ENCODE measurements at places on chromosomes 1 and 21.

DNA sequence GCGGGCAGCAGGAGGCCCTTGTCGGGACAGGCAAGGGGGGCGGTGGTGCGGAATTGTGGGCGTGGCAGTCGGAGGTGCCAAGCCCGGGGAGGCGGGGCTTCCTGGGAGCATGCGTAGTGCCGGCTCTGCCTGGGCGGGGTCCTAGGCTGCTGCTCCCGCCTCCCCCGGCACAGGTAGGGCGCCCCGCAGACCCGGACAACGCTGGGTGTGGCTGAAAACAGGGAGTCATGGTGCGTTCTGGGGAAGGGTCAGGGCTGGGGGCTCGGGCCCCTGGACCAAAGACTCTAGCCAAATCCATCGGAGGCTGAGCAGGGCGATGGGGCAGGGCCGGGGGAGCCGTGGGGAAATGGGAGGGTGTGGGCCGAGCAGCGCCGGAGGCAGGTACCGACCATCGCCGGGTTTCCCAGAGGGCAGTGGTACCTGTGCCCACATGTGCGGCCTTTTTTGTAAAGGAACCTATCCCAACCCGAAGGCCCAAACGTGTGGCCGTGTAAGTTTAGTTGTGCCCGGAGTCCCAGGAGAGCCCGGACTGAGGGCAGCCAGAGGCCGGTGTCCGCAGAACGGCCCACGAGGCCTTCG lies 231.9 kb downstream of the SDCCAG8 start:
- no peak for DNase-seq
- no peaks in the 10 kb centered on the region for H3K27me3 ChIP-seq
- no peak overlapping the region for H3K4me3 ChIP-seq
- peaks cover 5% of the 10 kb centered on the region for H3K4me1 ChIP-seq
- peaks cover 3% of the 10 kb centered on the region for H3K36me3 ChIP-seq

DNA sequence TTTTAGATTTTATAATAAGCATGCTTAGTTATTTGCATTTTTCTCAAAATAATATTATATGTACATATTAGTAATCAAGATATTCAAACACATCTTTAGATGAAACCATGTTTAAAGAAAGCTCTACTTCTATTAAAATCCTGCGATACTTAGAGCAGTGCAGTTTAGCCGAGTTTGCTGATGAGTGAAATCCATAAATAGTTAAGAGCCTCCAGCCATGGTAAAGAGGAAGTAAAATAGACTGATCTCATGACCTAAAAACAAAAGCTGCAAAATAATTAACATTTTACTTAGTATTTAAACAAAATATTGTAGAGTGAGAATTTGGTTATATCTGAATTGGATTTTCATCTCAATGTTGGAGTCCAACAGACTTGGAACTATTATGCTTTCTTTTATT lies 147.4 kb upstream of the NRIP1 start:
- H3K27ac ChIP-seq: no peak overlapping the region
- no peak overlapping the region for H3K4me3 ChIP-seq
- H3K36me3 ChIP-seq: no peaks in the 10 kb centered on the region
- no peak for DNase-seq
- no peaks in the 10 kb centered on the region for H3K4me1 ChIP-seq

DNA sequence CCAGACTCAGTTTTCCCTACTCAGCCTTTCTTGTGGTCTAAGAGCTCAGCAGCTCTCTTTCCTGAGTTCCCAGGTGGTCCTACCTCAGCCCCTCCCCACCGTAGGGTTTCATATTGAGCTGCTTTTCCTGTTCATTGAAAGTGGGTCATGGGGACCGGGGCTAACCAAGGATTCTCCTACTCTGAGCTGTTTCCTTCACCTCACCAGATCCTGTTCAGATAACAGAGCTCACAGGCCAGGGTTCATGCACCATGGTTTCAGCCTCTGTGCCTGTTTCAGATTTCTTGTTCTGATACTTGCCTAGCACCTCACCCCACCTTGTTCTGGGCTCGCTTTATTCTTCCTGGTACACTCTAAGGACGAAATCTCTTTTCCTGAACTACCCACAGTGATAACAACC lies 8.5 kb downstream of the UBQLN4 start:
- no peaks in the 10 kb centered on the region for H3K27me3 ChIP-seq
- peaks cover 18% of the 10 kb centered on the region for H3K36me3 ChIP-seq
- no peaks in the 10 kb centered on the region for H3K4me1 ChIP-seq
- DNase-seq: no peak

DNA sequence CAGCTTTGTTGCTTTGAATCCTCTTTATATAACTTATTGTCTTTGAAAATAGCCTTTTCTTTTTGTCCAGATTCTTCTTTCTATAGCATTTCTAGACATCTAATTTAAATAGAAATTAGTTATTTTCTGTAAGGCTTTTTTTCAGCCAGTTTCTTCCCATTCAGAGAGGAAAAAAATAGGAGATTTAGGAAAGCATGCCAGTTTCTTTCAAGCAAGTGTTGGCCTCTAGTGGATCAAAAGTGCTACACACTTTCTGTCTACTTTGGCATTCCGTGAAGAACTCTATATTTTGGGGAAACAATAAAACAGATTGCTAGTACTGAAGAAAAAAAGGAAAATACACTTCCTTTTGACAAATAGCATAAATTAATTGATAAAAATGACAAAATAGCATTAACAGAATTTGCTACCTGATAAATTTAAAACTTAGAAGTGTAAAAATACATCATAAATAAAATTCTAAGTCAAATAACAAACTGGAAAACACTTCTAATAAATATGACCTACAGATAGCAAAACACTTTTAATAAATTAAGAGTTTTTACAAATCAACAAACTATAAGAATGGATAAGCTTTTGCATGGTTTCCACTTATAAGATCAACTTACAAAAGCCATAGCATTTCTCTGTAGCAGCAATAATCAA lies 13.1 kb upstream of the EXO1 start:
- no peak overlapping the region for H3K27ac ChIP-seq
- no peak for DNase-seq
- no peak overlapping the region for H3K4me3 ChIP-seq
- H3K36me3 ChIP-seq: no peaks in the 10 kb centered on the region
- H3K4me1 ChIP-seq: no peaks in the 10 kb centered on the region

DNA sequence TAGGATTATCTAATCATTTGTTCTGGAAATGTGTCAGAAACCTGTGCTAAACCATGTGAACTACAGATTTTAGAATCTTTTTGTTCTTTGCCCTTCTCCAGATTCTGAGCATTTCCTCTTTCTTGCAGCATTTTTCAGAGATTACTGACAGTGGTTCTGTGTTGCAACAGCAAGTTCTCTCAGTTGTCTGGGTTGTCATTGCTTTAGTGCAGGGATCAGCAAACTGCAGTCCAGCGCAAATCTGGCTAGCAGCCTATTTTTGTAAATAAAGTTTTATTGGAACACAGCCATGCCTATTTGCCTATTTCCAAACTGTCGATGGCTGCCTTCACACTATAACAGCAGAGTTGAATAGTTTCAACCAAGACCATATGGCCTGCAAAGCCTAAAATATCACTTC lies 66.3 kb upstream of the LRRC8D start:
- H3K4me1 ChIP-seq: peaks cover 62% of the 10 kb centered on the region
- H3K4me3 ChIP-seq: peak overlapping the region; percentile 15
- peak overlapping the region; percentile 55 for H3K27ac ChIP-seq
- DNase-seq: no peak
- H3K36me3 ChIP-seq: no peaks in the 10 kb centered on the region

DNA sequence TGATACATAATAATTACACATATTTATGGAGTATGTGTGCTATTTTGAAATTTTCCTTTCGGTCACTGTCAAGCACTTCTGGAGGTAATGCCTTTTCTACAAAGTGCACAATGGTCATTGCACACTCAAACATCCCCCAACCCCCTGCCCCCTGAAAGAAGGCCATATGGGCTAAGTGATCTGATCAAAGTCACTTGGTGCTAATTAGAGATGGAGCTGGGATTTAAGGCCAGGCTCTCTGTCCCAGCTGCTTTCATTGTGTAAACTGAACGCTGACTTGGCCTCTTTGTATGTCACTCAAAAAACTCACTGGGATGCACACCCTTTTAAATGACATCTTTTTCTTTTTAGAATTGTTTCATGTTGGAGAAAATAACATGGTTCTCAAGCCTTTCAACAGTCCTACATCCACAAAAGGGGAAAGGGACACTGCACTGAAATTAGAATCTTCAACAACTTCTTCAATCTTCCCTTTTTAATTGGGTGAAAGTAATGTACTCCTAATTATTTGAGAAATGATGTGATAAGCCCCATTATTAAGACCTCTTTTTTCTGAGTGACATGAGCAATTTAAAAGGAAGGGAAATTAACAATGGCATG lies 149.2 kb downstream of the ST6GALNAC5 start:
- no peak for DNase-seq
- H3K27me3 ChIP-seq: peaks cover 2% of the 10 kb centered on the region
- H3K4me3 ChIP-seq: no peak overlapping the region

- H3K36me3 ChIP-seq: no peaks in the 10 kb centered on the region
- no peak overlapping the region for H3K4me3 ChIP-seq
- H3K27me3 ChIP-seq: peaks cover 6% of the 10 kb centered on the region
- DNase-seq: no peak
- H3K4me1 ChIP-seq: peaks cover 3% of the 10 kb centered on the region
Observed at GRCh38 chr1:153685544-153686340, 7.3 kb downstream of the NPR1 start.

DNA sequence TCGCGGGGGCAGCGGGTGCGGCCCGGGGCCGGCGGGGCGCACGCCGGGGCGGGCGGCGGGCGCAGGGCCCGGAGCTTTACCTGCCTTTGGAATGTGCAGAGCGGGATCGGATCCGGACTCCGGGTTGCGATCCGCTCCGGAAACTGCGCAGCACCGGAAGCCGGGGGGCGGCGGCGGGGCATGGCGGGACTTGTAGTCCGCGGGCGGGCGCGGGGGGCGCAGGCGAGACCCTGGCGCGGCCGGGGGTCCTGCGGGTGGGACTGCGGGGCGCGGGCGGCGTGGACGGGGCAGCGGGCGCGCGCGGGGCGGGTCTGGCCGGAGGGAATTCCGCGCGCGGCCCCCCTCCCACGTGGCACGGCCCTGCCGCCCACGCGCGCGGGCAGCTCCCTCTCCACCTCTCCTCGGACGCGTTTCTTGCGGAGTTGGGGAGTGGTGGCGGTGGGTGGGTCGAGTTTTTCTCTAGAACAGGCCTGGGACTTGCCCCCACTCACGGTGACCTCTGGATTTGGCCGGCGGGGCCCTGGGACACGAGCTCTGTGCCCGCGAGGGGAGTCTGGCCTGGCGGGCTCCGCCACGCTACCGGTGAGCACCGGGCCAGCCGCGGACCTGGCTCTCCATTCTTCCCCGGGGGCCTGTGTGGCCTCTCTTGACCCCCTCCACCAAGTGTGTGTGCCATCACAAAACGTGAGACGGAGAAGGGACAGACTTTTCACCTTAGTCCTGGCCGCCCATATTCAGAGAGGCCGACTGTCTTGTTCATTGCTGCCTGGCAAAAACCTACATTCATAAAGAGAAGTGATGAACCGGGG lies at the start of gene PRDM15:
Gene PRDM15, minus strand, starts transcription at position 155 of the 809 bp plus-strand sequence. CDS start 18,981 bp downstream, outside the sequence.
- peak within 1 kb of the TSS; percentile 65 for H3K27ac ChIP-seq
- H3K36me3 ChIP-seq: no peaks in the 10 kb centered on the region
- peak within 1 kb of the TSS; percentile 86 for H3K4me3 ChIP-seq
- peak; percentile 75 for DNase-seq
- H3K4me1 ChIP-seq: peaks cover 24% of the 10 kb centered on the region

GRCh38 chr1:219500327-219500897 lies 112.5 kb downstream of the ZC3H11B start:
- H3K4me1 ChIP-seq: no peaks in the 10 kb centered on the region
- H3K27ac ChIP-seq: no peak overlapping the region
- H3K36me3 ChIP-seq: no peaks in the 10 kb centered on the region
- no peak for DNase-seq
- no peaks in the 10 kb centered on the region for H3K27me3 ChIP-seq
- no peak overlapping the region for H3K4me3 ChIP-seq

GRCh38 chr1:230464671-230465070 lies 38.5 kb upstream of the PGBD5 start:
- H3K36me3 ChIP-seq: no peaks in the 10 kb centered on the region
- DNase-seq: no peak
- H3K27me3 ChIP-seq: peaks cover 4% of the 10 kb centered on the region
- H3K4me1 ChIP-seq: no peaks in the 10 kb centered on the region
- H3K27ac ChIP-seq: no peak overlapping the region

DNA sequence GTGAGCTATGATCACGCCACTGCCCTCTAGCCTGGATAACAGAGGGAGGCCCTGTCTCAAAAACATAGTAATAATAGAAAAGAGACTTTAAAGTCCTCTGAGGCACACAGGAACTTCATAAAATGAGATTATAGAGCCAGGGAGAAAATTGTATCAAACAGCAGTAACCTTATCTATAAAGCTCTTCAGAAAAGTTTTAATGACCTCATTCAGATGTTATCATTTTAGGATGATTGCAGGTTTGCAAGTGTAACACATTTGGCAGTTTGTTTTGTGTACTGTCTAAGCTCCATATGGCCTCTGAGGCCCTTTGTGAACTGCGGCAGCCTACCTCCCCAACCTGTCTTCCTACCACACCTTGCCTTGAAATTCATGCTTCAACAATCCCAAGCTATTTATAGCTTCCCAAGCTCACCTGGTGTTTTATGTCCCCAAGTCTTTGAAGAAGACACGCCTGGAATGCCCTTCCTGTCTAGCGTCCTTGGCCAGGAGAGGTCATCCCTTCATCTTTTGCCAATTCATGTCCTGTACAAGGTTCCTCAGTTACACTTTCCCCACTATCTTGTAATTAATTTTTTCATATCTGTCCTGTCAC lies 8.5 kb upstream of the AKNAD1 start:
- peaks cover 13% of the 10 kb centered on the region for H3K27me3 ChIP-seq
- DNase-seq: no peak
- no peak overlapping the region for H3K27ac ChIP-seq
- no peaks in the 10 kb centered on the region for H3K36me3 ChIP-seq

DNA sequence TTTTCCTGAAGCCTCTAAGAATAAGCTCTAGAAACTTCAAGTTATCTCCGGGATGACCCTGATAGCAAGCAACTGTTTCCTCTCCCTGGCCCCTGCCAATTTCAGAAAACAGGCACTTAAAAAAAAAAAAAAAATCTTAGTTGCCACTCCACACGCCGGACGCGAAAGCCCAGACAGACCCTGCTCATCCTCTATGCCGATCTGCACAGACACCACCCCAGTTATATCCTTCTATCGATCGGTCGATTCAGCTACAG lies 1.7 kb downstream of the ANP32E start:
- peak overlapping the region; percentile 98 for H3K27ac ChIP-seq
- H3K27me3 ChIP-seq: no peaks in the 10 kb centered on the region
- peaks cover 20% of the 10 kb centered on the region for H3K4me1 ChIP-seq

DNA sequence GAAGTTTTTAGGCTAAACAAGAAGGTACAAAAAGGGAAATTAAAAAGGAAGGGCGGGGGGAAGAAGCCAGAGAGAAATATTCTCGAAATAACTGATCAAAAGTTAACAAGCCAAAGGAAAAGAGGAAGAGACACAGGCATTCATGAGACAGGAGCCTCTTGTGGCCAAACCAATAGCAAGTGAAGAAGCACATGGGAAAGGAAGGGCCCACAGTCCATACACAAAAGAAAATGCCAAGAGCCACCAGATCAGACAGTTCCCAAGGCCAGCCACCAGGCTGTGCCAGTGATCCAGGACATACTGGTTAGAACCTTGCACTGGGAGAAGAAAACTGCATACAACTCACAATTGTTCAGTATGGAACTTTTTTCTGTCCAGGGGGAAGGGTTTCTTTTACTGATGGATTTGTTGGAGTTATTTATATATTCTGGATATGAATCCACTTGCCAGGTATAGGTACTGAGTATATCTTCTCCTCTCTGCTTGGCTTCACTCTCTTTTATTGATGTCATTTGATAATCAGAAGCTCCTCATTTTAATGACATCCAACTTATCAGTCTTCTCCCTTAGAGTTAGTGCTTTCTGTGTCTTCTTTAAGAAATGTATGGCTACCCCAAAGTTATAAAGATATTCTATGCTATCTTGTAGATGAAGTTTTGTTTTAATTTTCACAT lies 76.8 kb downstream of the CD46 start:
- H3K27me3 ChIP-seq: no peaks in the 10 kb centered on the region
- peak; percentile 45 for DNase-seq
- no peak overlapping the region for H3K27ac ChIP-seq
- peaks cover 59% of the 10 kb centered on the region for H3K4me1 ChIP-seq
- H3K4me3 ChIP-seq: no peak overlapping the region
- H3K36me3 ChIP-seq: no peaks in the 10 kb centered on the region

Measured in CD4-positive, CD25-positive, alpha-beta regulatory T cell (primary cell).